Activated T-helper 1 cell treated with anti-CD3 and anti-CD28 coated beads, Interleukin-2, amount 50 U/mL, for 16 hours (primary cell): ENCODE measurements at places on chromosomes 6 and 20.

DNA sequence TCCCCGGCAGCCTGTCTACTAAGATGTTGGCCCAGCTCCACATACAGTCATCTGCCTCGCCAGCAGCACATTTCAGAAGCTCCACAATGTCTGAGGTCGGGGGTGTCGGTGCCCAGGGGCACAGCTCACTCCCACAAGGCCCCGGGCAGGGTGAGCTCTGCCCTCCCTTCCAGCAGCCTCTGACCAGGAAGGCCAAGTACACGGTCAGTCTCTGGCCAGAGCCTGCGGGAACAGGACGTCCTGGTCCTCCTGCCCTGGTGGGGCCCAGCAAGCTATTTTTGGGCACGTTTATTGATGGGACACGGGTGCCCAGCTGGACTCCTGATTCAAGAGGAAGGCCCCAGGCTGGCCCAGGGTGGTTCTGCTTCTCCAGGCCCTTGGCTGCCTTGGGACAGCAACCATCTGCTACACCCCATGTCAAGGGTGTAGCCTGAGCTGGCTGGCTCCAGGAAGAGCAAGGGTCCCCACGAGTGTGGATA lies 114.9 kb upstream of the PTPN1 start:
- DNase-seq, result no peak

DNA sequence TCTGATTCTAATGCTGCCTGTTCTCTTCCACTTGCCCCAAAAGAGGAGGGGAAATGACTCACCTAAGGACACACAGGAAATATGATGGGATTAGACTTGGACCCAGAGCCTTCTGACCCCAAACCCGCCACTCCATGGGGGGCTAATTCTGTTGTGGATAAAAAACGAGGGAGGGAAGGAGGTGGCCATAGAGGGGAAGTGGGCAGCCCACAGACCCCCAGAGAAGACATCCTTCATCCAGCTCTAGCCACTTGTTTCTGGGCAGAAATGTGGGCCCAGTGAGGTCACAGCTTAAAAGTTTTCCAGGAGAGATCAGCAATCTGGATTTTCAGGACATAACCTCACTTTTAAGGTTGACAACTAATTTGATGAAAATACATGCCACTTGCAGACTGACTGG lies 202.1 kb downstream of the ANKRD60 start:
- DNase-seq, result no peak

GRCh38 chr6:15893556-15894253 lies 230.9 kb upstream of the DTNBP1 start:
- DNase-seq, result no peak

- DNase-seq, result no peak
These were observed 160.6 kb downstream of the SMOC2 start for GRCh38 chr6:168601546-168601945.

- DNase-seq, result no peak
These were observed 391.8 kb downstream of the CDH4 start for GRCh38 chr20:61643656-61644377.

- DNase-seq, result no peak
These were observed 34.2 kb downstream of the GSS start for GRCh38 chr20:34921436-34921835.
